ENCODE measurements at places on chromosomes 7 and 10.

DNA sequence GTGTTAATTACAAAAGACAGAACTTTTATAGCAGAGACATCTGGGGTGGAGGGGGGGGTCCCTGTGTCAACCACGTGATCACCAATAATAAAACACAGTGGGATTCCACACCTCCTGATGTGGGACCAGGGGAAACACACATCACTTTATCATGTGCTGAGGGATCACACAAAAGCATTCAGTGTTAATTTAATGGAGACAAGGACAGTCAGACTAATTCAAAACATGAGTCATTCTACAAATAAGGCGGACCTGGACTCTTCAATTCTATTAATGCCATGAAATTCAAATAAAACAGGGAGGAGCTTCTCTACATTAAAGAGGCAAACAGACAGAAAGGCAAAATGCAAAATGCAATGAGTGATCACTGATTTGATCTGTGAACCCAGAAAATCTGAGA is 67.3 kb upstream of the PFKP start:
- no peaks in the 10 kb centered on the region for H3K4me1 ChIP-seq
- H3K27ac ChIP-seq, result no peak overlapping the region
- no peak for DNase-seq
- no peak overlapping the region for H3K4me3 ChIP-seq

DNA sequence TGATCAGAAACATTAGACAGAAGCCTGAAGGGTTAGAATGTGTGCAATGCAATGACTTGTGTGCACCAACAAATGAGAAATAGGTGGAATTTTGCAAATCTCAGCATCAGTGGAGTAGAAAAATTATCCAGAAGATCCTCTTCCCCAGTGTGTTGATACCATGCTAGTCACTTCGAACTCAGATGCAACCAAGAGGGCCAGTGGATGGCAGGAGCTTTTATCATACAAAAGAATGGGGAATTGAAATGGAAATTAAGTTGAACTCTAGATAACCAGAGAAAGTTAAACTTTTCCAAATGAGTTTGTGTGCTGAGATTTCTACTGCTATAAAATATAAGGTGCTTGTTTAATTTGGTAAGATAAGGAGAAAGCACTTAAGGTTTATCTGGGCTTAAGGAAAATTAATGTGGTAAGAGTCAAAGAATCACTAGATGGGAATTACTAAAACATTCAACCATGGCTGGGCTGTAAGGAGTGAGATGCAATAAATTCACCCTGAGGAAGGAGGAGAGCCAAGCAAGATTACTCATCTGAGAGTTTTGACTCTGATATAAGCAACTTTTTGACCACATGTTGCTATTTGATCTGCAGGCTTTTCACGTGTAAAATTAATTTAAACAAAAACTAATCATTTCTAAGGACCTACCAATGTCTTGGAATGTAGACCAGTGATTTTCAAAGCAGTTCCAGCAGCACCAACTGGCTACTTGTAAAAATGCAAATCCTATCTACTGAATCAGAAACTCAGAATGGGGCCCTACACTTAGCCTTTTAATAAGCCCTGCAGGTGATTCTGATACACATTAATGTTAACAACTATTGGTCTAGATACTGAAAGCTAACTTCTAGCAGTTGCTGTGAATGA is 113.2 kb downstream of the CDC14C start:
- H3K27ac ChIP-seq, result no peak overlapping the region
- H3K4me1 ChIP-seq, result no peaks in the 10 kb centered on the region
- DNase-seq, result no peak
- H3K27me3 ChIP-seq, result no peaks in the 10 kb centered on the region
- no peak overlapping the region for H3K4me3 ChIP-seq
- no peaks in the 10 kb centered on the region for H3K36me3 ChIP-seq

DNA sequence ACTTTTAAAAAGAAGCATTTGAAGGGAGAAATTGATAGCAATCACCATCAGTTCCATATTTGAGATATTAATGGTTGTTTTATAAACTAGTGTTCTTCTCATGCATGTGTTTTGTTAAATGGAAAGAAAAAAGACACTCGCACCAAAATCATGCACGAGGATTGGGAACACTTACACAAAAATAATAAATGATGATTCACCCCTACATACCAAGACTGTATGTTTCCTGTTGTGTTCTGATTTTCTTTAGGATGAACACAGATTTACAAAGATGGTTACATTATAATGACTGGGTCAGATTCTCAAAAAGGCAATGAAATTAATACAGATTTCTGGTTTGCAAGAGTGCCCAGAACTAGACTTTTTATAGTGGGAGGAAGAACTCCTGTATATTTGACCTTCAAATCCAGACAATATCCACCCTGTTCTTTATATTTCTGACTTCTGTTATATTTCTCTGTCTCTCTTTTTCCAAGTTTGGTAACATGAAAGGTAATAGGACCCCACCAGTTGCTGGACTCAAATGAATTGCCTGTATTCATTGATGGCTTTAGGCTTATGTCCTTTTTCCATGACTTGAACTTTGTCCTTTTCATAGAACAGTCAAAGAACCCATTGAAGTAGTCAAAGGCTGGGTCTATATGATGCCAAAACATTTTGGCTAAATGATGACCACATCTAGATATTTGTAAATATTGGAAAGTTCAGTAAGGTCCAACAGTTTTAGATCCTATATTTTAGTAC is 54.4 kb downstream of the SEMA3A start:
- no peaks in the 10 kb centered on the region for H3K36me3 ChIP-seq
- no peaks in the 10 kb centered on the region for H3K27me3 ChIP-seq
- no peak overlapping the region for H3K4me3 ChIP-seq
- no peak overlapping the region for H3K27ac ChIP-seq
- H3K4me1 ChIP-seq, result no peaks in the 10 kb centered on the region

DNA sequence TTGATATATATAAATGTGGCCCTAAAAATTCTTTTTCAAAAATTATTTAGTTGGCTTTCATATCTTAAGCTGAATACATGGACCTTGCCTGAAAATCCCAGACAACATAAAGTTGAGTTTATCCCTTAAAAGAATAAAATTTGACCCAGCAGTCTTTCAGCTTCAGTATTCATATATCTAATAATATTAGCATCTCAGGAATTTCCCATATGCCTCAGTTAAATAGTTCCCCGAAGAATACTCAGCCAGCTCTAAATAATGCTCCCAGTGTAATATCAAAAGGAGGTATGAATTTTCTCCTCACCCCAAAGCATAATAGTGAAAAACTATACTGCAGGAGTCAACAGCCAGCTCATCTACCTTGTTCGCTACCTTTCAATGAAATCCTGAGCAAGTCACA is 145.9 kb downstream of the CTNNA3 start:
- no peaks in the 10 kb centered on the region for H3K4me1 ChIP-seq
- H3K27ac ChIP-seq, result no peak overlapping the region
- DNase-seq, result no peak
- H3K4me3 ChIP-seq, result no peak overlapping the region
- no peaks in the 10 kb centered on the region for H3K36me3 ChIP-seq

- DNase-seq, result no peak
Measured at GRCh38 chr7:47227762-47228177, 354.1 kb downstream of the TNS3 start.

GRCh38 chr10:7696545-7696944 is 6.6 kb upstream of the ITIH2 start:
- H3K36me3 ChIP-seq, result no peaks in the 10 kb centered on the region
- H3K27ac ChIP-seq, result no peak overlapping the region
- no peaks in the 10 kb centered on the region for H3K4me1 ChIP-seq
- H3K4me3 ChIP-seq, result no peak overlapping the region

DNA sequence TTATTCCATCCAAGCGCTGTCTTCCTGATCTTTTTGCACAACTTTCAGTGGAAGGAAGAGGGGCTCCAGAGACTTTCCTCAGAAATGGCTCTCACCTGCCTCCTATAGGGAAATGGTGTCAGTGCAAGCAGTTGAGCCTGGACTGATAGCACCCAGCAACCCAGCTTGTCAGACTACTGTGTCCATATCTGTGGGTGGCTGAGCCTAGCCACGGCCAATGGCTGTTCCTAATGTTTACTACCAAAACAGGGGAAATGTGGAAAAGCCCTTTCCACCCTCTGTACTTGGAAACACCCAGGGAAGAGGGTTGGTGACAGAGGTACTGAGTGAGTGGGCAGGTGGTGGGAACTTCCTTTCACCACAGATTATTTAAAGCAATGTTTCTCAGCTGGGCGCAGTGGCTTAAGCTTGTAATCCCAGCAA is 4.3 kb upstream of the YKT6 start:
- no peaks in the 10 kb centered on the region for H3K27me3 ChIP-seq
- peak; percentile 10 for DNase-seq
- H3K4me3 ChIP-seq, result no peak overlapping the region

GRCh38 chr10:110504111-110504735 is 6.5 kb downstream of the DUSP5 start:
- H3K27ac ChIP-seq, result peak overlapping the region; percentile 53
- no peaks in the 10 kb centered on the region for H3K27me3 ChIP-seq
- H3K4me3 ChIP-seq, result peak overlapping the region; percentile 17
- no peaks in the 10 kb centered on the region for H3K36me3 ChIP-seq
- peaks cover 67% of the 10 kb centered on the region for H3K4me1 ChIP-seq
- DNase-seq, result no peak

DNA sequence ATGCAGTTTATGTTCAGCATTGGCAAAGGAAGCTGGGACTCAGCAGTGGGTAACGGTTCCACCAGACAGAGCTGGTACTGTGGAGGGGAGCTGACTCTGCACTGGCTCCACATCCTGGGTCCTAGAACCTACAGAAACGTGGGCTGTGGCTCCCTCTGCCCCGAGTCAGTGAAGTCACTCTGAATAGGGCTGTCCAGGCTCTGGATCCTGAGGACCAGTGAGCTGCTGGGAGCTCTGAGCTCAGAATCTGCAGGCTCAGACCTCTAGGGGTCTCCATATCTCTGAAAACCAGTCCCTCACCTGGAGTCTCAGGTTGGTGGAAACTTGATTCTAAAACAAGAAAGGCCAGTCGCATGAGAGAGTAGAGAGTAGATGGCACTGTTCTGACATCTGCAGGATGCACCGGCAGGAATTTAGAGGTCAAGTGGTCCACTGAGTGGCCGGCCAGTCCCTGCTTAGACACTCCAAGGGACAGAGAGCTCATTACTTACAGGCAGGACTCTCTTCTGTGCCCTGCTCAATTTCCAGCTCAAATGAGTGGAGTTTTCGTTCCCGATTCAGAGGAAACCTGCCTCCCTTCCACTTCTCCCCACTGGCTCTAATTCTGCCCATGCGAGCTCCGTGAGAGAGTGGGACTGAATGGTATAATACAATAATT is 18.6 kb downstream of the NPFFR1 start:
- H3K27me3 ChIP-seq, result no peaks in the 10 kb centered on the region
- no peak overlapping the region for H3K27ac ChIP-seq
- H3K4me1 ChIP-seq, result no peaks in the 10 kb centered on the region
- no peak for DNase-seq

DNA sequence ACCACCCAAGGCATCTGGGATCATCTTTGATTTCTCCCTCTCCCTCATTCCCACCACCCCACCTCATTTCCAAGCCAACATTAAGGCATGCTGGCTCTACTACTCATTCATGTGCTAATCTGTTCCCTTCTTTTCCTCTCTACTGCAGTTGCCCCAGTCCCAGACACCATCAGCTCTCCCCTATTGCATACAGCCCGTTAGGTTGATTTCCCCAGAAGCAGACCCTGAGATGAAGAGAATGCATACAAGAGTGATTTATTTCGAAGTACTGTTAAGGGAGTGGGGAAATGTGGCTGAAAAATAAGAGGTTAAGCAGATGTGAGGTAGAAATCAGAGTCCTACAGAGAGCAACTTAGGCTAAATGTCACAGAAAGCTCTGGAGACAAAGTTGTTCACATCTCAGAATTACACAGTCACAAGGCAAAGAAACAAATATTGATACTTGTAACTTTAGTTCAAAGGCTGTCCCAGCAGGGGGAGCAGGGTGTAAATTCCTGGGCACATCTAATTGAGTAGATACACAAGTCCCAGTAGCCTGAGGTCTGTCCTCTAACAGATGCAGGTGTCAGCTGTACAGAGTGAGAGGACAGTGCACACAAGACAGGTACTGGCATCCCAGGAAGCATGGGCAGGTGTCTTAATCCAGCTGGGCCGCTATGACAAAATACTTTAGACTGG is 20.9 kb downstream of the AKR1D1 start:
- no peak overlapping the region for H3K4me3 ChIP-seq
- no peaks in the 10 kb centered on the region for H3K36me3 ChIP-seq
- DNase-seq, result no peak

DNA sequence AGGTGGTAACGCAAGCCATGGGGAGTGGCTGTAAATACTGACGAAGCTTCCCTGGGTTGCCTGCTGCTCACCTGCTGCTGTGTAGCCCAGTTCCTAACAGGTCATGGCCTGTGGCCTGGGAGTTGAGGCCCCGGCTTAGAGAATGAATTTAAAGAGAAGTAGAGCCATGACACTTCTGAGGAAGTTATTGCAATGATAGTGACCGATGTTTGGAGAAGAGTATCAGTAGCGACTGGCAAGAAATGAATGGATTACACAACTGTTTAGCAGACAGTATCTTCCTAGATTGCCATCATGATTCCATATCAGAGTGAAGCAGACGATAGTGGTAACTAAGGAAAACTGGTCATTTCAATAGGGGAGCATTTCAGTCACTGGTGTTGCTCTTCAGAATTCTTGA is 249.6 kb downstream of the PLXDC2 start:
- no peaks in the 10 kb centered on the region for H3K36me3 ChIP-seq
- H3K4me3 ChIP-seq, result no peak overlapping the region
- no peaks in the 10 kb centered on the region for H3K27me3 ChIP-seq
- H3K27ac ChIP-seq, result no peak overlapping the region

All from naive thymus-derived CD4-positive, alpha-beta T cell (primary cell).